Right renal cortex interstitium (tissue), 3 donors: ENCODE measurements at places on chromosomes 5 and 9.

DNA sequence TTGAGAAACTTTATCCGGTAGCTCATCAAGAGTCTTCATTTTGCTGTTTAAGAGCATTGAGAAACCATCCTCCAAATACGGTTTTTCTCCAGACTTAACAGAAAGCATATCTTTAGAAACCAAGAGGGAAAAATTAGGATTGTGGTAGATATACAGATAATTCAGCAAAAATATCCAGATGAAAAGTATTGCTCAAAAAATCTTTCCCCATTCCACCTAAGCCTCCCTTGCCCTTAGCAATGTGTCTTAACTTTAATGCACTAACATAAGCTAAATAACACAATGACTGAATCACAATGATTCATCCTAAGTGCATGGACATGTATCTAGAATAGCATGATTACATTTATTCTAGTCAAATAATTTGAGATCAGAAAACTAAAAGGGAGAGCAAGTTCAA lies 130.3 kb upstream of the TARS1 start:
- DNase-seq: no peak

DNA sequence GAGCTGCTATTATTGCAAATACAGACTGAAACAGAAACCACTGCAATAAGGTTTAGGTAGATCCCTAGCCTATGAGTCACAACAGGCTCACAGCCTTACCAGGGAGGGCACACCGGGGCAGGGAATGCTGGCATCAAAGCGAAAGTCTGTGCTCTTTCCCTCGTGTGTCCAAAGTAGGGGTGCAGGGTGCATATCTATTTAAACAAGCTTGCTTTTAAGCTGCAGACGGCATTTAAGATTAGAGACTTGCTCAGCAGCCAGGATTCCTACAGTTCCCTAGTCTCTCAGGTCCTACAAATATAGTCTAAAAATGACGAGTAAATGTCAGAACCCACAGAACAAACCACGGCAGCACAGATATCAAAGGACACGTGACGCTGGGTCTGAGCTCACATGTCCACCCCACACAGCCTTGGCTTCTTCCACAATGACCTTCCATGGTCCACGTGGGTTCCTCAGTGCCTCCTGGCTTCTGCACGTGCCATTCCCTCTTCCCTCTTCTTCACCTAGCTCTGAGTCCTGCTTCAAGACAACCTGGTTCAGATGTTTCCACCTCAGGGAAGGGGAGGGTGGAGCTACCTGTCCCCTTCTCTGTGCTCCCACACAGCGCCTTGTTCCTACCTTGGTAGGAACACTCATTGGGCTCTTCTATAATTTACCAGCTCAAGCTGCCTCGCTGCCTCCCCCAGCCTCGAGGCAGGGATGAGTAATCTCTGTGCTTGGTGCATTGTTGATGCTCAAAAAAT lies 193.2 kb downstream of the MAPKAP1 start:
- DNase-seq: no peak

DNA sequence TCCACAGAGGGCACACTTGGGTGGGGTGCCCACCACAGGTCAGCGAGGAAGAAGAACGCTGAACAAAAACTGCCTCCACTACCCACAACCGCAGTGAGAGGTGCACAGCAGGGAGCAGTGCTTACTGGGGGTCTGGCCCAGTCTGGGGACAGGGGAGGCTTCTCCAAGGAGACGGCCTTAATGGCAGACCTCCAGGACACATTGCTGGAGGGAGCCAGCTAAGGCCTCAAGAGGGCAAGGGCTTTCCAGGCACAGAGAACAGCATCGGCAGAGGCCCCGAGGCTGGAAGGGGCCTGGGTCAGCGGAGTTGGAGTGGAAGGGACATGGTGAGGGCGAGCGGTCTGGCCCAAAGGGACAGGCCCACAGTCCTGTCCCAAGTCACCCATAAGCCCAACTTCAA lies 8.3 kb upstream of the DPM2 start:
- DNase-seq: no peak

- DNase-seq: peak; percentile 10
These were observed 77.7 kb downstream of the DNAH5 start for GRCh38 chr5:13866792-13867191.

DNA sequence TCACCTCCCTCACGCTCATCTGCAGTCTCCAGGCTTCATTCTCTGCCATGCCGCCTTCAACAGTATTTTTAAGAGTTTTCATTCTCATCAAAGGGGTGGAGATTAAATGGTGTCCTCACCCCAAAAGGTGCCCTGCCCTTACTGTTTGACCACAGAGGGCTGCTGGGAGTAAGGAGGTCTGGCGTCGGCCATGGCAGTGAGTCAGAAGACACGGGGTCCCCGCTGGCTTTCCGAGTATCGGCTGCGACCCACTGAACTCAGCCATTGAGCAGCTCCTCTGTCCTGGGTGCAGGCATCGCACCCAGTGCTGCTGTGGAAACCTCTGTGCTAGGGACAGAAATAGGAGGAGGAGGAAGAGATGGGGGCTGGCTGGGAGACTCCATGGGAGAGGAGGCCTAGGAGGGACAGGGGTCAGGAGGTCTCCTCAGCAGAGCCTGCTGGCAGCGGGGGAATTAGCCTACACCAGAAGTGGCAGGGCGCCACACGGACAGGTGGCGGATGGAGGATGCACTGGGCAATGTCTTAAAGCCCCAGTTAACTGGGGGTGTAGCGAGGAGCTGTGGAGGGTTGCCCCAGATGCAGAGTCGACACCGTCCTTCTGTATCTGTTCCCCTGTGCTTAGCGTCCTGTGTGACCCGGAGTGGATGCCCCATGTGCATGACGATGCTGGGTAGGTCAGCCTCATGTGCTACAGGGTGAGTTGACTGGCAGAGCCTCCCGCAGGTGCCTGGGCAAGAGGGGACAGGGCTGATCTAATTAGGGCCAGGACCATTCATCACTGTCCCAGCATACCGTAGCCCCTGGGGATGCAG lies 15.4 kb upstream of the PLEKHG4B start:
- no peak for DNase-seq

GRCh38 chr9:7196467-7196866 lies 438.7 kb downstream of the KDM4C start:
- DNase-seq: no peak

- DNase-seq: no peak
These were observed 156.0 kb downstream of the ZNF462 start for GRCh38 chr9:107018861-107019545.

GRCh38 chr5:126253406-126253805 lies 169.8 kb upstream of the GRAMD2B start:
- no peak for DNase-seq

GRCh38 chr5:10701567-10702039 lies 59.4 kb downstream of the DAP start:
- no peak for DNase-seq

DNA sequence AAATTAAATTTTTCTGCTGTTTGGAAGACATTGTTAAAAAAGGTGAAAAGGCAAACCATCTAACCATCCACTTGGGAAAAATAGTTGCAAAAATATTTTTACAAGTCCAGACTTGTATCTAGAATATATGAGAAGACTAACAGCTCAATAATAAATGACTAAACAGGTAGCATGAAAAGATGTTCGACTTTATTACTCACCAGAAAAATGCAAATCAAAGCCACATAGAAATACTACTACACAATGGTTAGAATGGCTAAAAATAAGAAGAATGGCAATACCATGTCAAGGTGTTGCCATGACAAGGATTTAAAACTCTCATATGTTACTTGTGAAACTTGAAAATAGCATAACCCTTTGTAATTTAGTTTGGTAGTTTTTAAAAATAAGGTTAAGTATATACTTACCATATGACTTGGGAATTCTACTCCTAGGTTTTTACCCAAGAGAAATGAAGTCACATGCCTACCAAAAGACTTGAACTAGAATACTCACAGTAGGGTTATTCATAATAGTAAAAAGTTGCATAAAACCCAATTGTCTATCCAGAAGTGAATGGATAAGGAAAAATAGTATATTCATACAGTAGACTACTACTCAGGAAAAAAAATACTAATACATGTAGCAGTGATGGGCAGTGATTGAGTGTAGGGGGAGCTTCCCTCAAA lies 93.8 kb downstream of the VPS13A start:
- no peak for DNase-seq

DNA sequence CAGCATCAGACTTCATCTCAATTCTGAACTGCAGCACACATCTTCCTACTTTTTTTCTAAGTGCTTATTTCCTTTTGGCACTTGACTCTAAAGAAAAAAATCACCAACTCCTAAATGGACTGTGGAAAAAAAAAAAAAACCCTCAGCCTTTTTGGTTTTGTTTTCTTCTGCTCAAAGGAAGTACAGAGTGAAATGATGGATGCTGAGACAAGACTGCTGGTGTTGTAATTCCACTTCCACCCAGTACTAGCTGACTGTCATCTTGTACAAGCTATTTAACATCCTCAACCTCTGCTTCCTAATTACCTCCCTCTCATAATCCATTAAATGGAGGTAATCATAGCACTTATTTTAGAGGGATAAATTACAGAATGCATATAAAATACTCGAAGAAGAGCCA lies 171.5 kb upstream of the GNA14 start:
- DNase-seq: no peak

DNA sequence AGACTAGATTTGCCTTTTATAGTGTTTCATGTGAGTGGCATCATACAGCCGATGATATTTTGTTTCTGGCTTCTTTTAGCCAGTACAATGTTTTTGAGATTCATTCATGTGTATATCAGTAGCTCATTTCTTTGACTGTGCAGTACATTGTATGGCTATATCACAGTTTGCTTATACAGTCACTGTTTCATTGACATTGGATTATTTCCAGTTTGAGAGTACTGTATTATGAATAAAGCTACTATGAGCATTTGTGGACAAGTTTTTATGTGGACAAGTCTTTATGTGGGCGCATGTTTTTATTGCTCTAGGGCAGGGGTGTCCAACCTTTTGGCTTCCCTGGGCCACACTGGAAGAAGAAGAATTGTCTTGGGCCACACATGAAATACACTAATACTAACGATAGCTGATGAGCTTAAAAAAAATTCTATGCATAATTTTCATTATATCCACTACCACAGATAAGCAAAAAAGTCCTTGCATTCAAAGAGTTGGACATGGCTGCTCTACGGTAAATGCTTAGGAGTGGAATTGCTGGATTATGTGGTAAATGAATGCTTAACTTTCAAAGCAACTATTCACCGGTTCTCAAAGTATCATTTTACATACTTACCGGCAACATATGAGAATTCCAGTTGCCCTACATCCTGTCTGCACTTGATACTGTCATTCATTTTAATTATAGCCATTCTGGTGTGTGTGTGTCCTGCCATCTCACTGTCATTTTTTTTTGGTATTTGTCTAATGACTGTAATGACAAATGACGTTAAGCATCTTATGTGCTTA lies 177.8 kb downstream of the RGS3 start:
- DNase-seq: no peak
